Activated effector memory CD4-positive, alpha-beta T cell treated with anti-CD3 and anti-CD28 coated beads, Interleukin-2, amount 50 U/mL, for 16 hours (primary cell): ENCODE measurements at places on chromosomes 12 and 14.

GRCh38 chr12:82504409-82504808 lies 146.1 kb downstream of the METTL25 start:
- DNase-seq, result no peak

DNA sequence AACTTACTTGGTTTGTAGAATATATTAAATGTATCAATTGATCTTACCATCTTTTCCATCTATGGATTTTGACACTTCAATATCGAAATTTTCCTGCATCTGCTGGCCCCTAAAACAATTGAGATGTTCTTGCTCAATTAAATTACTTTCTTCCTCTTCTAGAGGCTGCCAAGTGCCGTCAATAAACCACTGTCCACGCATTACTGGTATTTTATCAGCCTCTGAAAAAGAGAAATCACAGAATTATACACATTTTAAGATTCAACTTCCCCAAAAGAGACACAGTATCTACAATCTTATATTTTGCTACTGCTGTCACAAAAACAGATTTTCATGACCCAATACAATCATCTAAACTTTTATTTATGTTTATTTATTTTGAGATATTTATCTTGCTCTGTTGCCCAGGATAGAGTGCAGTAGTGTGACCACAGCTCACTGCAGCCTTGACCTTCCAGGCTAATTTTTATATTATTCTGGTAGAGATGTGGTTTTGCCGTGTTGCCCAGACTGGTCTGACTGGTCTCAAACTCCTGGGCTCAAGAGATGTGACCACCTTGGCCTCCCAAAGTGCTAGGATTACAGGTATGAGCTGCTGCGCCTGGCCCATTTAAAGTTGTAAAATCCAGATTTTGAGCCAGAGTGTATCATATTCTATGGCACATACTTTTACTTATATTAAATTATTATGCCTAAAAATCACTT lies 49.3 kb downstream of the DDHD1 start:
- no peak for DNase-seq

GRCh38 chr12:57491393-57492280 lies 3.8 kb downstream of the MARS1 start:
- DNase-seq, result no peak

DNA sequence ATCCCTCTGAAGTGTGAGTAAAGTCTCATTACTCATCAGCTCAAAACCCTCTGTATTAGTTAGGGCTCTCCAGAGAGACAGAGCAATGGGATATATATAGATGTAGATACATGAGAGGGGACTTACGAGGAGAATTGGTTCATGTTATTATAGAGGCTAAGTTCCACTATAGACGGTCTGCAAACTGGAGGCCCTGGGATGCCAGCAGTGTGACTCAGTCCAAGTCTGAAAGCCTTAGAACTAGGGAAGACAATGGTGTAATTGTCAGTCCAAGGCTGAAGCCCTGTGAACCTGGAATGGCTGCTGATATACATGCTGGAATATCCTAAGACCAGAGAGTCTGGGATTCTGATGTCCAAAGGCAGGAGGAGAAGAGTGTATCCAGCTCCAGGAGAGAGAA lies 57.3 kb upstream of the CEP83 start:
- no peak for DNase-seq

GRCh38 chr12:110077800-110078199 lies 29.5 kb upstream of the C12orf76 start:
- DNase-seq, result no peak
